Type B pancreatic cell (in vitro differentiated cells): ENCODE measurements at places on chromosomes 16 and 17. TPM values are rescaled to one million over a fixed set of nuclear protein-coding genes. Genes with fewer than 3 reads are reported as not detected.

The GPR179 gene
- 0.14 and 0.59 TPM in 2 replicates for total RNA-seq

The MT1A gene
- not detected in 2 replicates for total RNA-seq

The SEPTIN1 gene
- 1.4 and 2.3 TPM in 2 replicates for total RNA-seq

The HES7 gene
- 0.46 TPM in 1 of 2 replicates, not detected in the other for total RNA-seq

The CCL16 gene
- total RNA-seq = not detected in 2 replicates

The CA7 gene
- total RNA-seq = 0.70 and 1.2 TPM in 2 replicates

The ITGAL gene
- 0.33 and 0.48 TPM in 2 replicates for total RNA-seq

The PYDC1 gene
- total RNA-seq = not detected in 2 replicates

The PRPSAP1 gene
- 45.3 and 82.0 TPM in 2 replicates for total RNA-seq

The TMEM238L gene
- not detected in 2 replicates for total RNA-seq

The CXCL16 gene
- 15.2 and 23.0 TPM in 2 replicates for total RNA-seq

The SLC16A6 gene
- 0.67 and 1.6 TPM in 2 replicates for total RNA-seq

The NPIPB13 gene
- 9.1 and 15.3 TPM in 2 replicates for total RNA-seq

The CCT6B gene
- 1.5 and 1.8 TPM in 2 replicates for total RNA-seq

The TNFRSF12A gene
- 24.0 and 55.5 TPM in 2 replicates for total RNA-seq

The KRTAP4-16 gene
- total RNA-seq = not detected in 2 replicates

The ABCC3 gene
- total RNA-seq = 10.6 and 13.3 TPM in 2 replicates

The OTOA gene
- total RNA-seq = 0.17 TPM in 1 of 2 replicates, not detected in the other

The TEX14 gene
- 0.17 and 0.34 TPM in 2 replicates for total RNA-seq

The HS3ST6 gene
- 1.3 and 5.6 TPM in 2 replicates for total RNA-seq

The GABARAP gene
- 478 and 570 TPM in 2 replicates for total RNA-seq

The STX1B gene
- 1.0 and 9.9 TPM in 2 replicates for total RNA-seq

The ALOX15 gene
- 2.1 and 4.9 TPM in 2 replicates for total RNA-seq

The HCRT gene
- not detected in 2 replicates for total RNA-seq
